ENCODE measurements at places on chromosomes 3 and 15. TPM values are rescaled to one million over a fixed set of nuclear protein-coding genes. Genes with fewer than 3 reads are reported as not detected.

SCN11A gene
- total RNA-seq, result under 0.01 TPM

SEMA7A gene
- total RNA-seq, result 49.2 TPM

SENP2 gene
- total RNA-seq, result 40.6 TPM

CD200 gene
- 0.44 TPM for total RNA-seq

CCR8 gene
- not detected for total RNA-seq

TMEM212 gene
- total RNA-seq, result not detected

SLC12A1 gene
- total RNA-seq, result not detected

PPM1L gene
- total RNA-seq, result 0.77 TPM

RLBP1 gene
- not detected for total RNA-seq

MED12L gene
- 0.25 TPM for total RNA-seq

XXYLT1 gene
- 12.1 TPM for total RNA-seq

IQCF5 gene
- total RNA-seq, result not detected

SSUH2 gene
- total RNA-seq, result 0.11 TPM

ITGA11 gene
- 2.8 TPM for total RNA-seq

GRAMD1C gene
- 7.6 TPM for total RNA-seq

MKRN2OS gene
- not detected for total RNA-seq

TFG gene
- 87.4 TPM for total RNA-seq

A4GNT gene
- not detected for total RNA-seq

GOLGA8S gene
- under 0.01 TPM for total RNA-seq

ROBO2 gene
- 0.37 TPM for total RNA-seq

RASGRP1 gene
- total RNA-seq, result 0.22 TPM

SELENOS gene
- 114 TPM for total RNA-seq

CHL1 gene
- under 0.01 TPM for total RNA-seq

FMN1 gene
- 11.0 TPM for total RNA-seq

ALDH1L1 gene
- 0.25 TPM for total RNA-seq

CSPG5 gene
- total RNA-seq, result under 0.01 TPM

TLR9 gene
- under 0.01 TPM for total RNA-seq

WWTR1 gene
- 24.1 TPM for total RNA-seq

PLIN1 gene
- total RNA-seq, result 0.22 TPM

PDZRN3 gene
- 27.7 TPM for total RNA-seq

SLC27A2 gene
- 0.22 TPM for total RNA-seq

KIAA1143 gene
- 17.4 TPM for total RNA-seq

ROPN1 gene
- not detected for total RNA-seq

INAFM2 gene
- total RNA-seq, result 10.1 TPM

ROPN1B gene
- total RNA-seq, result not detected

GABRA5 gene
- total RNA-seq, result 0.50 TPM

CLSTN2 gene
- 1.00 TPM for total RNA-seq

FETUB gene
- not detected for total RNA-seq

VILL gene
- total RNA-seq, result 5.3 TPM

GOLGA8T gene
- not detected for total RNA-seq

Measured in uterine smooth muscle cell (primary cell).